ENCODE measurements at places on chromosomes 3 and 15.
A peak's percentile ranks its signal among the peaks of the same experiment; 100 is the strongest.

DNA sequence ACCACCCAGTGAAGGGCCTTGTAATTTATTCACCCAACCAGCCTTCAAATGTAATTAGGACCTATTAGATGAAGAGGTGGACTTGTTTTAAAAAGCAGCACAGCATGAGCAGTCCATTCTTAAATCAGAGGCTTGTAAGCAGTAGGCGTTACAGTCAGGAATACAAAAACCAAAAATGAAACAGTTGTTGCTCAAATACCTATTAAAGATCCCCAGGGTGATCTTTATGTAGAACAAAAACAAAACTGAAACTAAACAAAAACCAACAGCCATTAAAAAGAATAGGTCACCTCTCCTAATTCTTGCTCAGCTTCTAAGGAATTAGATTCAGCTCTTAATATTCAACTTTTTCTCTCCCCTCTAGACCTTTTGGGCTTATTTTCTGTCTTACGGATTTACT, 104.9 kb upstream of the ST8SIA2 start:
- DNase-seq = no peak

GRCh38 chr3:39013289-39013688, 38.5 kb downstream of the SCN11A start:
- no peak for DNase-seq

DNA sequence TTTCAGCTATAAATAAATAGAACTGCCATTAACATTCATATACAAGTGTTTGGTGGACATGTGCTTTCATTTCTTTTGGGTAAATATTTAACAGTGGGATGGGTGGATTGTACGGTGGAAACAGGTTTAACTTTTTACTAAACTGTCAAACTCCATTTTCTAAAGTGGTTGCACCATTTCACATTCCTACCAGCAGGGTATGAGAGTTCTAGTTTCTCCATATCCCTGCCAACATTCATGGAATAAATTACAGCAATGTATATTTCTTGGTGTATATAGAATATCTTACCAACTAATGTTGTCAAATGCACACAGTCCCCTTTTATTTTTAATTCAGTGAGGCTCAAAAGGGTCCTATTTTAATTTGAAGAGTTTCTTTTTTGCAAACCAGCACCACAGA, 71.3 kb upstream of the CTXND1 start:
- no peak for DNase-seq

DNA sequence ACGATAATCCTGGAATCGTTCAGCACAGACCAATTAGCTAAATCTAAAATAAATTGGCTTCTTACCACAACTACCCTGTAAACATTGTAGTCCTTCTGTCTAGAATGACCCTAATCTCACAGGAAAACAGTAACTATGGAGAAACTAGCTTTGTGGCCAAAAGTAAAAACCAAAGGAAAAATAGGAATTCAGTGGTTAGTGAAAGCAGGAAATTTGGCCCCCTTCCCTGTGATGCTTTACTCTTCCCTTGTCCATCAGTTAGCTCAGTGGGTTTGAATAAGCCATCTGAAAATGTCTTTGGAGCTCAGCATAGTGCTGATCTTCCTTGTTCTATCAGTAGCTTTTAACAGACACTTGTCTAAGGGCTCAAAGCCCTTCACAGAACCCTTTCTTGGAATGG, 1.6 kb downstream of the NMD3 start:
- DNase-seq = no peak

GRCh38 chr3:142724682-142725356, 985 bp downstream of the TRPC1 start:
- peak; percentile 61 for DNase-seq

GRCh38 chr3:14824646-14825045, 5.9 kb downstream of the FGD5 start:
- DNase-seq = no peak

Measured in psoas muscle (tissue), 8 donors.